ENCODE measurements at places on chromosomes 16 and 17. TPM values are rescaled to one million over a fixed set of nuclear protein-coding genes. Genes with fewer than 3 reads are reported as not detected.

Gene KRTAP9-2
- polyA plus RNA-seq, result not detected

Gene ZNF423
- polyA plus RNA-seq, result not detected

Gene CHRNE
- 0.89 TPM for polyA plus RNA-seq

Gene CDH5
- not detected for polyA plus RNA-seq

Gene C16orf86
- polyA plus RNA-seq, result 8.2 TPM

Gene AGRP
- polyA plus RNA-seq, result not detected

Gene SLFN14
- polyA plus RNA-seq, result not detected

Gene IGSF6
- 0.31 TPM for polyA plus RNA-seq

Gene MAP2K3
- 131 TPM for polyA plus RNA-seq

Gene CHST5
- not detected for polyA plus RNA-seq

Gene TNS4
- not detected for polyA plus RNA-seq

Gene NPIPB2
- polyA plus RNA-seq, result 0.74 TPM

Gene MAZ
- polyA plus RNA-seq, result 22.9 TPM

Gene OTOA
- polyA plus RNA-seq, result not detected

Gene MPV17L
- 0.04 TPM for polyA plus RNA-seq

Gene CCL22
- polyA plus RNA-seq, result 0.20 TPM

Gene ZNF624
- 3.9 TPM for polyA plus RNA-seq

Gene USP32
- 6.5 TPM for polyA plus RNA-seq

Gene NAGS
- polyA plus RNA-seq, result 0.64 TPM

Gene KIF2B
- polyA plus RNA-seq, result not detected

Gene BANP
- polyA plus RNA-seq, result 37.3 TPM

Gene RAB11FIP4
- polyA plus RNA-seq, result 21.0 TPM

Gene GRAPL
- 10.1 TPM for polyA plus RNA-seq

Gene DNAAF1
- not detected for polyA plus RNA-seq

Gene SRL
- polyA plus RNA-seq, result not detected

Gene ITGA2B
- 3.0 TPM for polyA plus RNA-seq

Gene TP53TG3C
- not detected for polyA plus RNA-seq

Gene KRTAP2-3
- polyA plus RNA-seq, result not detected

Gene ABCC12
- not detected for polyA plus RNA-seq

Gene PLEKHH3
- 1.1 TPM for polyA plus RNA-seq

Gene SARM1
- polyA plus RNA-seq, result 5.6 TPM

Gene ACSM3
- 1.6 TPM for polyA plus RNA-seq

Gene C16orf74
- polyA plus RNA-seq, result 39.7 TPM

Gene MYOCD
- polyA plus RNA-seq, result not detected

Gene NPIPA7
- polyA plus RNA-seq, result not detected

Gene CNTD1
- polyA plus RNA-seq, result 0.41 TPM

Gene RNF222
- polyA plus RNA-seq, result 0.08 TPM

Gene RCVRN
- polyA plus RNA-seq, result not detected

Gene MTSS2
- 0.06 TPM for polyA plus RNA-seq

Gene TPSG1
- not detected for polyA plus RNA-seq

Gene PLLP
- 1.1 TPM for polyA plus RNA-seq

Gene CPNE7
- polyA plus RNA-seq, result not detected

Gene CCL18
- polyA plus RNA-seq, result not detected

Gene DRC3
- polyA plus RNA-seq, result 0.90 TPM

Gene KRTAP4-1
- polyA plus RNA-seq, result not detected

Gene CENPN
- 7.8 TPM for polyA plus RNA-seq

Gene CARHSP1
- 36.4 TPM for polyA plus RNA-seq

Gene CNGB1
- polyA plus RNA-seq, result not detected

Gene UTS2R
- polyA plus RNA-seq, result not detected

Gene MPG
- polyA plus RNA-seq, result 87.6 TPM

Measured in IgD-negative memory B cell (primary cell).